ENCODE measurements at places on chromosomes 4 and X.

DNA sequence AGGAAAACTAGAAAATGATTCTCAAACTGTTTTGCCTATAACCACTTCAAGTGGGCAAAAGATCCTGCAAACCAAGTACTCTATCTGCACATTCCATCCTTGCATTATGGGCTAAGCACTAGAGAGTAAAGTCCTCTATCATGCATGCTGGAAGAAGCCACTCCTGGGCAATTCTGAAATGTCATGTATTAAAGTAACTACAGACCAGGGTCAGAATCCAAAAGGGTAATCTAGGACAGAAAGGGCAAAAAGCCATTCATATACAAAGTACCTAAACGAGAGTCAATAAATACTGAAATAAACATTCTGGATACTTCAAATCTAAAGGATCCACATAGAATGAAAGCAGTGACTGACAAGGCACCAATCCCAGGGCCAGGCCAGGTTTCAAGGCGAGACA is 1.0 kb downstream of the SNX12 start:
- no peak for DNase-seq

GRCh38 chrX:46953137-46953527 is 40.9 kb downstream of the JADE3 start:
- no peak for DNase-seq

- DNase-seq, result no peak
Measured at GRCh38 chr4:7383266-7383665, 51.5 kb downstream of the PSAPL1 start.

DNA sequence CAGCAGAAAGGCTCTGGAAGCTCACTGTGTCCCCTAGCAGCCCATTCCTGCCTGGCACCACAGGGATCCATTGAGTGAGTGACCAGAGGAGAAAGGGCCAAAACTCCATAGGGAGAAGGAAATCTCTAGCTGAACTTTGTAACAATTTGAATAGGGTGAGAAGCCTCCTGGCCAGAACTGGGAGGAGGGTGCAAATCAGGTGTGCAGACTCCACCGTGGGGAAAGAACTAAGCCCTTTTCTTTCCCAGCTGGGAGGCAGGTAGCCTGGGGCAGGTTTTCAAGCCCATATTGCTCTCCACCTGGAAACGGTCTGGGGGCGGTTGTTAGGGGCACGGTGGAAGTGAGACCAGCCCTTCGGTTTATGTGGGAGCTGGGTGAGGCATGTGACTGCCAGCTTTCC is 227.2 kb downstream of the SNCA start:
- DNase-seq, result no peak

DNA sequence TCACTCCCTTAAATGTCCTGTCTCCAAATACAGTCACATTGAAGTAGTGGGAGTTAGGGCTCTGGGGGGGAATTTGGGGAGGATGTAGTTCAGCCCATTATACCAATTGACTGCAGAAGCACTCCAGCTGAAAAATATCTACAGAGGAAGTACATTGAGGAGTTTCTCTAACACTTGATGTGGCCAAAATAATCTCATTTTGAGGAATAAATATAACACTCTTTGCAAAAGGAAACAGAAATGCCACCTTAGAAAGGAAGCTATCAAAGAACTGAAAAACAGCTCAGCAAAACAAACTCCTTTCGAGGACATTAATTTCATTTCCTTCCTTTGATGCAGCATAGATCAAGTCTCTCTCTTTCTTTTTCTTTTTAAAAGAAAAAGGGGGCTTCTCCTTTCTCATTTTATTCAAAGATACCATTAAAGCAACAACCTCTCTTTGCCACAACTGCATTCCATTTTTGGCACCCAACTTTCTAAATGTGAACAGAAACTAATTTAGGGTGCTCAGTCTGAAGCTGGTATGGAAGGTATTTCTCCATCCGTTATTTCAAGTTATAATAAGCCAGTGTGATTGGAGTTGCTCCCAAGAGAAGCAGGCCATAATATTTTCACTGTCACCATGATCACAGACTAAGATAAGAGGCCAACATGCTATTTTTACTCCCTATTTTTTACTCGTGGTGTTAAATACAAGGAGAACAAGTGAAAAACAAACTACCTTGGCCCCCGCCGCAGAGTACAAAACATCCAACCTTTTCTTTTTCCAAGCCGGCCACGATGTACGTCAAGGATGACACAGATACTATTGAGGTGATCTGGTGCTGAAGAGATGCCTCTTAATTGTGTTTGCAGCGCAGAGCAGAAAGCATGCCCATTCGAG is 230.4 kb upstream of the GATB start:
- DNase-seq, result no peak

DNA sequence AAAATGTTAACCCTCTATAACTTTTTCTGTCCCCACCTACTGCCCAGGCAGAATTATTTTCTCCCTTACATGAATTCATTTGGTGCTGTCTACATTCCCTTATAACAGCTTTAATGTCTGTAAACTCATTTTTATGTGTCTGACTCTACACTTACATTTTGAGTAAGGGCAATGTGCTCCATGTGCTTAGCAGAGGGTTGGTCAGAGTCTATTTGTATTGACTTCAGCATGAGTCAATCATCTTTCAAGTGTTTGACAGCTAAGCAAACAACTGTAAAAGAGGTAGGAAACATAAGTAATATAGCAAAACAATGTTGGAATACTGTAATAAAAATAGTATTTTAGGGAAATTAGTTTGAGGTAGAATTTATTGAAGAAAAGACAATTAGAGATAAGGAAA is 6.3 kb downstream of the IL15 start:
- DNase-seq, result no peak

- no peak for DNase-seq
Measured at GRCh38 chrX:80747832-80748231, 61.8 kb downstream of the BRWD3 start.

Data from cortex of kidney (tissue), 1 donor.